ENCODE measurements at places on chromosomes 4 and X.

DNA sequence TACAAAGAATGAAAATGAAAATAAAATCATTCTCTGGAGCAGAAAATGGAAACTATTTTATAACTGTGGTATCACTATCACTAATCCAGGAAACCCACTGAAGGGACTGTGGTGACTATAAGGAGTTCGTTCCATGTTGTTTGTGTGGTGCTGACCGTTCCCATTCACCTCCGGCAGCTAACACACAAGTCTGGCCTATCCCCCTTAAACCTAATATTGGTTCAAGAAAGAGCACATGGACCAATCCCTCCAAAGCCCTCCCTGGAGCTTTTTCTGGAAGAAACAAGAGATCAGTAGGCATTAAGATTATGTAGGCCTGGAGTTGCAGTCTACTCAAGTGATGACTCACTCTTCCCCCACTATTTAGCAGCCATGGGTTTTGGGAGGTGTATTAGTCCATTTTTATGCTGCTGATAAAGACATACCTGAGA lies 25.9 kb upstream of the FAM241A start:
- no peaks in the 10 kb centered on the region for H3K36me3 ChIP-seq
- no peak for DNase-seq
- H3K4me3 ChIP-seq, result no peak overlapping the region
- H3K27me3 ChIP-seq, result no peaks in the 10 kb centered on the region
- H3K27ac ChIP-seq, result no peak overlapping the region
- no peaks in the 10 kb centered on the region for H3K4me1 ChIP-seq

- no peaks in the 10 kb centered on the region for H3K27me3 ChIP-seq
- H3K4me1 ChIP-seq, result no peaks in the 10 kb centered on the region
- no peak overlapping the region for H3K4me3 ChIP-seq
- peaks cover 3% of the 10 kb centered on the region for H3K36me3 ChIP-seq
- H3K27ac ChIP-seq, result no peak overlapping the region
Observed at GRCh38 chr4:112189754-112190153, 41.8 kb upstream of the AP1AR start.

- no peak overlapping the region for H3K27ac ChIP-seq
- H3K27me3 ChIP-seq, result no peaks in the 10 kb centered on the region
- no peaks in the 10 kb centered on the region for H3K36me3 ChIP-seq
- DNase-seq, result no peak
Observed at GRCh38 chrX:132622130-132622529, 133.3 kb upstream of the MBNL3 start.

DNA sequence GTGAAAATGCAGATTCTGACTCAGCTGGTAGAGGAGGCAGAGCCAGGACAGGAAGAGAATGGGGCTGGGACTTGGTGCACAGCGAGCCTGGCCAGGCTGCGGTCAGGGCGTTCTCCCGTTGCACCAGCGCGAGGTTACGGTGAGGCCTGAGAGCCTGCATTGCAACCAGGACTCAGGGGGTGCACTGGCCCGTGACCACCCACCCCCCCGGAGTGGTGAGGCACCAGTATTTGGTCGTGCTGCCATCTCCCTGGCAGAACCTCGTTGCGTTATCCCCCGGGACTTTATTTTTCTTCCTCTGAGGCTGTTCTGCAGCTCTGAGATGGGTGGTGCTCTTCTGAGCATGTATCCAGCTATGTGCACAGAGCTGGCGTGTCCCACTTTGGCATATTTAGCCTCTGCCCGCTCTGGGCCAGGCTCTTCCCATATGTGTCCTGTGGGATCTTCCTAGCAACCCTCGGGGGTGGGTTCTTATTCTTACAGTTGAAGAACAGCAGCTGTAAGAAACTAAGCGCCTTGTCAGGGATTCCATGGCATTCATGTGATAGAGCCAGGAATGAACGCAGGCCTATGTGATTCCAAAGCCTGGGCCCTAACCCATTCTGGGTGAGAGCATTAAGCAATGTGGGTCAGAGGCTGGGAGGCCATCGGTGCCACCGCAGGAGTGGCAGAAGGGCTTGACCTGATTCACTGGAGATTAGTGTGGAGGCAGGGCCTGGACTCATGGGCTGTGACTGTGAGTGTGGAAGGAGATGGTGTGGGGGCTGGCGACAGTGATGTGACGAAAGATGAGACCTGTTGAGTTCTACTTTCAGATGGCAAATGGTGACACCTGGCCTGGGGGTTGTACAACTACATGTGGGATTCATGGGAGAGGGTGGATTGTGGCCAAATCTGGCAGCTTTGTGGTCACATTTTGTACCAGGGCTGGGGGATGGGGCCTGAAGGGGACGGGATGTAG lies 3.1 kb downstream of the TADA2B start:
- no peak for DNase-seq
- no peaks in the 10 kb centered on the region for H3K27me3 ChIP-seq
- no peak overlapping the region for H3K4me3 ChIP-seq
- peaks cover 7% of the 10 kb centered on the region for H3K4me1 ChIP-seq

- DNase-seq, result no peak
- H3K36me3 ChIP-seq, result no peaks in the 10 kb centered on the region
- H3K27me3 ChIP-seq, result no peaks in the 10 kb centered on the region
- H3K27ac ChIP-seq, result no peak overlapping the region
Observed at GRCh38 chr4:188466001-188466400, 326.8 kb downstream of the TRIML1 start.

DNA sequence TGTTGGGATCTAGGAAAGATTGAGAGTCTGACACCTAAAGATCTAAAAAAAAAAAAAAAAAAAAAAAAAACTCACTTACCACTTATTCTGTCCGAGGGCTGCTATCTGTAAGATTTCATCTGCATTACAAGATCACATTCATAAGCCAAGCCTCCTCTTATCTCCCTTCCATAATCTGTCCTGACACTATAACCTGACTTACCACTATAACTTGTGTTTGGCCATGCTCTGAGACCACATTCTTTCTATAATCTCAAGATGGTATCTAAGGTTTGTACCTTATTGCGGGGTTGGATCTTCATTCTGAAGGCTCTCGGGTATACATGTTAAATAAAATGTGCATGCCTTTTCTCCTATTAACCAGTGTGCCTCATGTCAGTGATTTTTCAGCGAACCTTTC lies 144.4 kb downstream of the MAGEB17 start:
- H3K4me1 ChIP-seq, result no peaks in the 10 kb centered on the region
- DNase-seq, result no peak
- no peak overlapping the region for H3K4me3 ChIP-seq
- no peaks in the 10 kb centered on the region for H3K27me3 ChIP-seq
- H3K36me3 ChIP-seq, result no peaks in the 10 kb centered on the region

- H3K4me3 ChIP-seq, result no peak overlapping the region
- H3K27ac ChIP-seq, result no peak overlapping the region
- DNase-seq, result no peak
- no peaks in the 10 kb centered on the region for H3K4me1 ChIP-seq
- H3K27me3 ChIP-seq, result peaks cover 48% of the 10 kb centered on the region
Observed at GRCh38 chrX:101744085-101744484, 84.4 kb upstream of the ARMCX2 start.

DNA sequence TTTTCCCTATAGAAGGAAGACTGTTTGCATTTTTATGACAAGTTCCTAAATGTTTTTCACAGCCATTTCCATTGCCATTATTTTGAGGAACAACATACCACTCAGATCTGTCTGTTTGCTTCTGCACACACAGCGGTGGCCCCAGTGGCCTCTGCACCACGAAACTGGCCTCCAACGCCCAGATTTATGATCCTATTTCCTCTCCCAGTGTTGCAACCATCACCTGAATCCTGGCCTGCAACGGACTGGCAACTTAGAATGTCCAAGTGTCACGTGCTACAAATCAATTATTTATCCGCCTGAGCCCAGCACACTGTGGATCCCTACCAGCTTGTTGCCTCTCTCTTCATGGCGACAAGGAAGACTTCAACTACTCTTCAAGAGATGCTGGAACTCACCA lies 9.2 kb downstream of the RAI2 start:
- peak overlapping the region; percentile 30 for H3K27ac ChIP-seq
- no peaks in the 10 kb centered on the region for H3K27me3 ChIP-seq
- H3K4me3 ChIP-seq, result no peak overlapping the region
- H3K4me1 ChIP-seq, result no peaks in the 10 kb centered on the region
- no peak for DNase-seq

GRCh38 chr4:176784816-176785215 lies 7.9 kb downstream of the VEGFC start:
- H3K27me3 ChIP-seq, result no peaks in the 10 kb centered on the region
- H3K4me3 ChIP-seq, result no peak overlapping the region
- no peak overlapping the region for H3K27ac ChIP-seq
- no peaks in the 10 kb centered on the region for H3K4me1 ChIP-seq
- no peak for DNase-seq

DNA sequence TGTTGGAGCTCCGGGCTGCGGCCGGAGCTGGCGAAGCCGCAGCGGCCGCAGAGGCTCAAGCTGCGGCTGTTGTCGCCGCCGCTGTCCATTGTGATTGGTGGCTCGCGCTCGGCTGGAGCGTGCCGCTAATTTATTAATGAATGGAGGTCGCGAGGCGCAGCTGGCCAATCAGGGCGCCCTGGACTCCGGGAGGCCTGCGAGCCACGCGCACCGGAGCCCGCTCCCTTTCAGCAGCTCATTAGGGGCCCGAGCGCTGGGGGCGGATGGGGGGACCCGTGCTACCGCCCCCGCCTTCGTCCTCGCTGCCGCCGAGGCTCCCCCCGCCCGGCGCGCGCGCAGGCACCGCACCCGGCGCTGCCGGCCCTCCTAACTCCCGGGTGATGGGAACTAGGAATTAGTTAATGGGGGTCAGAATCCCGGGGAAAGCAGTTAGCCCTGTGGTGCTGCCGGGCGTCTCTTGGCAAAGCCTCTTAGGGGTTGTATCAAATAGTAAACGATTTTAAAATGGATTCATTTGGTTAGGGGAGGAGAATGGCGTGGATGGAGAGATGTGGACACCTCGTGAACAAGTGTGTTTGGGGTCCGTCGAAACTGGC lies 589 bp upstream of the NEUROG2 start:
- H3K27ac ChIP-seq, result no peak overlapping the region
- H3K36me3 ChIP-seq, result no peaks in the 10 kb centered on the region
- H3K27me3 ChIP-seq, result peaks cover 97% of the 10 kb centered on the region
- H3K4me1 ChIP-seq, result peaks cover 5% of the 10 kb centered on the region

DNA sequence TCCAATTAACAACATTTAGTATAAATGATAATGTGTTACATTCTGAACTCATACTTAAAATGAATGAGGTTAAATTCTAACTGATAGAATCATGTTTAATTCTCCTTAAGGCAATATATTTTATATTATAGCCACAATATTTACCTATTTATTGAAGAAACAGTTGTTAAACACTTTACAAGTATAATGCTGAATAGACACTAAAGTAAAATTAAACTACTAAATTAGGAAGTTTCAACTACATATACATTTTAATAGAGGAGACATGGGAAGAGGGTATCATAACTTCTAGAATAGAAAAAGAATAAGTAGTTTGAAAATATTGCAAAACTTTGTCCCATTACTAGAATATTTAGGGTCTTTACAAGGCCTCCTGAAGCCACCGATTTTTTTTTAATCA lies 36.2 kb upstream of the GRIA2 start:
- no peak for DNase-seq
- no peaks in the 10 kb centered on the region for H3K4me1 ChIP-seq
- H3K27ac ChIP-seq, result no peak overlapping the region
- no peak overlapping the region for H3K4me3 ChIP-seq

- DNase-seq, result peak; percentile 71
- H3K4me1 ChIP-seq, result no peaks in the 10 kb centered on the region
- no peaks in the 10 kb centered on the region for H3K36me3 ChIP-seq
- peak overlapping the region; percentile 51 for H3K4me3 ChIP-seq
- H3K27me3 ChIP-seq, result no peaks in the 10 kb centered on the region
Observed at GRCh38 chr4:183722731-183723560, 63.9 kb downstream of the TRAPPC11 start.

- peak overlapping the region; percentile 98 for H3K27ac ChIP-seq
- DNase-seq, result peak; percentile 59
- no peaks in the 10 kb centered on the region for H3K27me3 ChIP-seq
- no peaks in the 10 kb centered on the region for H3K36me3 ChIP-seq
- no peaks in the 10 kb centered on the region for H3K4me1 ChIP-seq
- H3K4me3 ChIP-seq, result peak overlapping the region; percentile 92
Observed at GRCh38 chr4:70704215-70704930, 16.0 kb downstream of the UTP3 start.

DNA sequence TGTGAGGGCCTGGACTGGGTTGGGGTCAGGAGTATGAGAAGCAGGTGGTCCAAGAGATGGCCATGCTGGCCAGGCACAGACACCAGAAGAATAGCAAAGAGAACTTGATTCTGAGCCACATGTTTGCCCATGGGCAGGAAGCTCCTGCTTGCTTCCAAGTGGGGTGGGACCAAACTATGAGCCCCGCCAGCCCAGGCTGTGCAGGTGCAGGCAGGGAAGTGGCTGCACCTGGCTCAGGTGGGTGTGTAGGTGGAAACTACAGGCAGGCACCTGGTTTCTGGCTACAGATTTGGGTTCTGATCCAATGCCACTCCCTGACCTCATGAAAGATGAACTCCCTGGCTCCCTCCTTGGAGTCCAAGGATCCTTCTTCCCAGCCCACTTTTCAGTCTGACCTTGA lies 207.9 kb upstream of the KLF3 start:
- H3K4me3 ChIP-seq, result no peak overlapping the region
- no peaks in the 10 kb centered on the region for H3K36me3 ChIP-seq
- no peaks in the 10 kb centered on the region for H3K27me3 ChIP-seq
- H3K4me1 ChIP-seq, result no peaks in the 10 kb centered on the region

DNA sequence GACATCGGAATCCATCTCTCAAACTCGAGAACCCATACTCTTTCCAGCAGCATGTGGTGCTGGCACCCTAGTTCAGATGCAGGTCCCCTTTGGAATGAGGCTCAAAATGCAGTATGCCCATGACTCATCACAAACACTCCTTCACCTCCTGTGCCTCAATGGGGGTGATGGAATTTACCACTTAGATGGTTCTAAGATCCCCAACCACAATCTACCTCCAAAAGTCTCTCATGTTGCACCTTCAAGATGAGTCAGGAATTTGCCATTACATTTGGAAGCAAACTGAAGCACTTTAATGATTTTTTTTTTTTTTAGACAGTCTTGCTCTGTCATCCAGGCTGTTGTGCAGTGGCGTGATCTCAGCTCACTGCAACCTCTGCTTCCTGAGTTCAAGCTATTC lies 8.5 kb upstream of the MID1 start:
- H3K4me1 ChIP-seq, result no peaks in the 10 kb centered on the region
- H3K36me3 ChIP-seq, result no peaks in the 10 kb centered on the region
- peaks cover 12% of the 10 kb centered on the region for H3K27me3 ChIP-seq
- no peak for DNase-seq

GRCh38 chr4:47017081-47017480 lies 14.3 kb upstream of the GABRB1 start:
- H3K4me3 ChIP-seq, result no peak overlapping the region
- H3K4me1 ChIP-seq, result no peaks in the 10 kb centered on the region
- H3K27ac ChIP-seq, result no peak overlapping the region
- DNase-seq, result no peak
- no peaks in the 10 kb centered on the region for H3K27me3 ChIP-seq
- no peaks in the 10 kb centered on the region for H3K36me3 ChIP-seq
